ENCODE measurements at places on chromosomes 5 and 9.

- DNase-seq: no peak
- no peak overlapping the region for H3K27ac ChIP-seq
- H3K4me1 ChIP-seq: no peaks in the 10 kb centered on the region
- H3K4me3 ChIP-seq: no peak overlapping the region
- no peaks in the 10 kb centered on the region for H3K27me3 ChIP-seq
- H3K36me3 ChIP-seq: no peaks in the 10 kb centered on the region
These were observed 130.5 kb downstream of the CETN3 start for GRCh38 chr5:90279091-90279490.

DNA sequence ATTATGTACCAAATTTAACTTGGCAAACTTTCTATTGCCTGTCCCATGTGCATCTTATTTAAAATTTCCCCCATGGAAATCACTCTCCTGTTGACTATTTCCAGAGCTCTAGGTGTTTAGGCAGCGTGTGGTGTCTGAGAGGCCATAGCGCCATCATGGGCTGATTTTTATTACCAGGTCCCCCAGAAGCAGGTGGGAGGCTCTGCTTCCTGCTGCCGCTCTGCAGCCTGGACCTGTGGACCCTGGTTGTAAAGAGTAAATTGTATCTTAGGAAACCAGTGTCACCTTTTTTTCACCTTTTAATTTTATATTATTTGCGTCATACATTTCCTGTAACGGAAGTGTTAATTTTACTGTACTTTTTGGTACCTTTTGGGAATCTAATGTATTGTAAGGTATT, 6.4 kb downstream of the HNRNPAB start:
- no peak for DNase-seq
- H3K27me3 ChIP-seq: no peaks in the 10 kb centered on the region
- peaks cover 33% of the 10 kb centered on the region for H3K4me1 ChIP-seq
- no peak overlapping the region for H3K4me3 ChIP-seq
- no peak overlapping the region for H3K27ac ChIP-seq

DNA sequence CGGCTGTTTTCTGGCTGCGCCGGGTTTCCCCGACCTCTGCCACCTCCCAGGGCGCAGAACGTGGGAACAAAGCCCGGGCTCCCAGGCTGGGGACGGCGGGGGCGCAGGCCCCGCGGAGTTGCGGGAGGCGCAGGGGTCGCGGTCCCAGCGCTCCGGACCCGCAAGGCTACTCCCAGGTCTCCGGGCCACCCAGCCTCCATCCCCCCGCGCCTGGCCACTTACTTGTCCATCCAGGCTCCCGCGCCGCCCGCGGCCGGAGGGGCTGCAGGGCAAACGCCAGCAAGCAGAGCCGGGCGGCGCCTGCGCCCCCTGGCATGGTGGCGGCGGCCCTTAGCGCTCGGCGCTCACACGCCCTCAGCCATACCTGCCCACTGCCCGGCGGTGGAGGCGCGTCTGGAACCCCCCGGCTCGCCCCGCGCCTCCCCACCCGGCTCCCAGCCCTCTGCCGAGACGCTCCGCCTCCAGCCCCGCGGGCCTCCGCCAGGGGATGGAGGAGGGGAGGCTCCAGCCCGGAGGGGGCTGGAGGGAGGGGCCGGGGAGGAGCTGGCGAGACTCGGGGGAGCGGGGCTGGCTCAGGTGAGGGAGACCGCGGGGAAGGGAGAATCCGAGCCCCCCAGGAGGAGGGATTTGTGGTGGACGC, at the start of gene ADAM19:
Gene ADAM19, minus strand, starts transcription at position 395 of the 640 bp plus-strand sequence. Its CDS starts 79 bp downstream, at position 316.
- peak within 1 kb of the TSS; percentile 56 for H3K27ac ChIP-seq
- peaks cover 43% of the 10 kb centered on the region for H3K4me1 ChIP-seq
- no peak for DNase-seq
- H3K4me3 ChIP-seq: peak within 1 kb of the TSS; percentile 84

DNA sequence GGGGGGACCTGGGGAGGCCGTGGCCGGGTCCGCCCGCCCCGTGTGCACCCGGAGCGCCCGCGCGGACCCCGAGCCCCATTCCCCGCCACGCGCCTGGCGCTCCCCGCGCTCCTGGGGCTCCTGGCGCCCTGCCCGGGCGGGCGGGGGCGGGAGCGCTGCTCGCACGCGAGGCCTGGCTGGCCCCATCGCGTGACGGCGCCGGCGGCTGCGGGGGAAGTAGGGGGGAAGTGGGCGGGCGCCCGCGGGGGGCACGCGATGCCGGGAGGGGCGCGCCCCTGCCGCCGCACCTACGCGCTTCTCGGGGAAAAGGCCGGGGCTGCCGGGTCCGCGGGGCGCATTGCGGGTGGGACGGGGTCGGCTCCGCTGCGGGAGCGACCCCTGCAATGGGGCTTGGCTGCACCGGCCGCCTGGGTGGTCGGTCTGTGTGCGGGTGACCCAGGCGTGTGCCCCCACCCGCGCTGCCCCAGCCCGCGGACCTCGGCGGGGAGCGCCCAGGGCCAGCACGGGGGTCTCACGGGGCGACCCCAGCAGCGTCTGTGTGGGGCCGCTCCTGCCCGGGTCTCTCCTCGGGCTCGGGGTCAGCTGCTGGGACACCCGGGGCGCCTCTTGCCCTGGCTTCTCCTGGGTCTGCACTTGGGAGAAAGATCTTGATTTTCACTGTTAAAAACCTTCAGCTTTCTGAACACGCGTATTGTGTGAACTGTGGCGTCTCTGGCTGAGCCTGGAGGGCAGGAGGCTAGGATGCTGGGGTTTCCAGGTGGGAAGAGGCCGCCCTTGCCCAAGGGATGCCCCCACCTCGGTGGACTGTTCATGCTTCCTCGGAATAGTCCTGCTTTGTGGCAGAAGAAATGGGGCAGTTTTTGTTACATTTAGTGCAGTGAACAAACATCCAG, 52.4 kb downstream of the AHRR start:
- H3K36me3 ChIP-seq: no peaks in the 10 kb centered on the region
- DNase-seq: no peak
- H3K4me3 ChIP-seq: no peak overlapping the region
- H3K27ac ChIP-seq: no peak overlapping the region

GRCh38 chr9:83209188-83209731, 146.3 kb upstream of the RASEF start:
- H3K27ac ChIP-seq: no peak overlapping the region
- no peaks in the 10 kb centered on the region for H3K36me3 ChIP-seq
- no peaks in the 10 kb centered on the region for H3K27me3 ChIP-seq
- no peak for DNase-seq
- no peak overlapping the region for H3K4me3 ChIP-seq
- H3K4me1 ChIP-seq: no peaks in the 10 kb centered on the region

- no peak overlapping the region for H3K4me3 ChIP-seq
- H3K36me3 ChIP-seq: no peaks in the 10 kb centered on the region
These were observed 6.7 kb upstream of the HAVCR2 start for GRCh38 chr5:157115502-157115901.

- peaks cover 21% of the 10 kb centered on the region for H3K4me1 ChIP-seq
- no peak overlapping the region for H3K27ac ChIP-seq
- H3K4me3 ChIP-seq: no peak overlapping the region
- DNase-seq: no peak
- no peaks in the 10 kb centered on the region for H3K36me3 ChIP-seq
These were observed 79.7 kb downstream of the ARHGAP26 start for GRCh38 chr5:142849880-142850279.

DNA sequence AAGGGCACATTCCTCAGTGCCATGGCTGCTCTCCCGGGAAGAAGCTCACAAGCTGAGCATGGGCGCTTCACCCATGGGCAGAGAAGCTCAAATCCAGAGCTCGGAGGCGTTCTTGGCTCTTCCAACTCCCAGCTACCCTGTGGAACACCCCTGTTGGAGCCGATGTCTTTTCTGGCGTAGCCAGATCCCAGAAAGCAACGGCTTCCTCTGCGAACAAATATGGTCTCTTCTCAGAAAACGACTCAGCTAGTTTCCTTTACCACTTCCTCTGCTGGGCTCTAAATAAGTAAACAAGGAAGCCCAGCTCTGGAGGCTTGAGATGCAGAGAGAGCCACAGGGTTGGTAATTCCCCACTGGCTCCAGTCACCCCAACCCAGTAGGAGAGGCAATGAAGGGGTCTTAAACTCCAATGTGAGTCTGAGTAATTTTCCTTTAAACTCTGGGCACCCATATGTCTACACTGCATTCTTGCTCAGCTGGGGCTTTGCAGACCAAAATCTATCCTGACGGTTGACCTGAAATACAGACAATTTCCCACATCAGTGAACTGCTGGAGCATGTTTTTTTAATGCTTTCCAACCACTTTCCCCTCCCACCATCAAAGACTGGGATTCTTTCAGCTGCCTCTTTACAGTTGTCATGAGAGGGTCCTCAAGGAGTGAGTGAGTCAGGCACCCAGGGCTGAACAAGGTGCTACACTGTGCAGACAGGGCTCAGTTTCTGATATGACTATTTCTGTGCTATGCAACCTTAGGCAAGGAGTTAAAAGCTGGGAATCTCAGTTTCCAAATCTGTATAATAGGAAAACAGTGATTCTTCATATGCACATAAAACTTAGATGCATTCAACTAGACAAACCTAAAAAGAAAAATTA, at the start of gene LCP2:
Gene LCP2, minus strand, starts transcription at position 189 of the 874 bp plus-strand sequence. Its CDS starts 166 bp downstream, at position 23.
- H3K36me3 ChIP-seq: no peaks in the 10 kb centered on the region
- H3K27me3 ChIP-seq: no peaks in the 10 kb centered on the region
- no peaks in the 10 kb centered on the region for H3K4me1 ChIP-seq
- peak within 1 kb of the TSS; percentile 51 for H3K4me3 ChIP-seq
- DNase-seq: no peak

DNA sequence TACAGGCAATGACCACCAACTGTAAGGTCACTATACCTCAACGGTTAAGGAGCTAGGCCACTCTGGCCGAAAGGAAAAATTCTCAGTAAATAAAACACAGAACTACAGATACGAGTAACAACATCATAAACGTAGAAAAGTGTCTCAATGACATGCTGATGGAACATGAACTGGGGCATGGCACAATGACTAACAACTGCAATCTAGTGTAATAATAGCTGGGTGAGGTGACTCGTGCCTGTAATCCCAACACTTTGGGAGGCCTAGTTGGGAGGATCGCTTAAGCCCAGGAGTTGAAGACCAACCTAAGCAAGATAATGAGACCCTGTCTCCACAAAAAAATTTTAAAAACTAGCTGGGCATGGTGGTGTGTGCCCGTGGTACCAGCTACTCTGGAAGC, 9.8 kb upstream of the RAPGEF6 start:
- no peak overlapping the region for H3K27ac ChIP-seq
- no peak for DNase-seq
- H3K4me3 ChIP-seq: no peak overlapping the region
- no peaks in the 10 kb centered on the region for H3K27me3 ChIP-seq

DNA sequence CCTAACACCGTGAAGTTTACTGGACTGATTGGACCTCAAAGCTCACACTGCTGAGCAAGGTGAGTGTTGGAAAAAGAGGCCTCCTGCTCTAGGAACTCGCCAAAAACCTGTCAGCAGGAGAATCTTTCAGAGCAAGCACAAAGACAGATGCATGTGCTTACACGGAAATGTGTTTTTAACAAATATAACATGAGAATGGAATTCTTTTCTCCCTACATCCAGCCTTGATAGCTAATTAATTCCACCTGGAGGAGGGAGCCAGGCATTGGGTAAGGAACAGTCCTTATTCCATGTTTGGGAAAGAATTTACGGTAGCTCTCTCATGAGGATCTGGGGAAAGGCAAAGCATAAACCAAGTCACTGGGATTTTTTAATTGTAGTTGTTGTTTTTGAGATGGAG, 98.8 kb downstream of the KLF4 start:
- no peaks in the 10 kb centered on the region for H3K36me3 ChIP-seq
- peaks cover 34% of the 10 kb centered on the region for H3K4me1 ChIP-seq
- no peaks in the 10 kb centered on the region for H3K27me3 ChIP-seq
- no peak overlapping the region for H3K4me3 ChIP-seq

DNA sequence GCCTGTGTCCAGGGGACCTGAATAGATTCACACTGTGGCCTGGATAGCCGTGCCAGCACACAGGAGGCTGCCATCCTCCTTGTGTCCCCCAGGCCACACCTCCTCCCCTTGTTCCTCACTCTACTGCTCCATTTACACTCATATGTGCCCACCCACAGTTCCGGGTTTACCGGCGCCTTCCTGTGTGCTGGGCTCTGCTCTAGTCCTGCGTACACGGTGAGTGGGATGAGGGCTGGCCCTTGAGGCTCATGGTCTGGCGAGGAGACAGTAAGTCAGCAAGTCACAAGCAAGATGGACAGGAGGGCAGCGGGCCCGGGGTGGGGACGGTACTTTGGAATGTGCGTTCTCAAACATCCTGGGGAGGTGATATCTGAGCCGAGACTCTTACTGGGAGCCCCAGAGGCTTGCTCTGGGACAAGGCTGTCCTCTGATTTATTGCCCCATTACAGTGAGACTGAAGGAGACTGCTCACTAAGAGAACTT, 32.4 kb upstream of the NXNL2 start:
- DNase-seq: no peak
- no peaks in the 10 kb centered on the region for H3K4me1 ChIP-seq
- H3K36me3 ChIP-seq: no peaks in the 10 kb centered on the region
- H3K27me3 ChIP-seq: no peaks in the 10 kb centered on the region

- H3K36me3 ChIP-seq: peaks cover 79% of the 10 kb centered on the region
- H3K27me3 ChIP-seq: no peaks in the 10 kb centered on the region
- no peaks in the 10 kb centered on the region for H3K4me1 ChIP-seq
- H3K4me3 ChIP-seq: no peak overlapping the region
- H3K27ac ChIP-seq: no peak overlapping the region
These were observed 86.0 kb downstream of the UHRF2 start for GRCh38 chr9:6498982-6499381.

DNA sequence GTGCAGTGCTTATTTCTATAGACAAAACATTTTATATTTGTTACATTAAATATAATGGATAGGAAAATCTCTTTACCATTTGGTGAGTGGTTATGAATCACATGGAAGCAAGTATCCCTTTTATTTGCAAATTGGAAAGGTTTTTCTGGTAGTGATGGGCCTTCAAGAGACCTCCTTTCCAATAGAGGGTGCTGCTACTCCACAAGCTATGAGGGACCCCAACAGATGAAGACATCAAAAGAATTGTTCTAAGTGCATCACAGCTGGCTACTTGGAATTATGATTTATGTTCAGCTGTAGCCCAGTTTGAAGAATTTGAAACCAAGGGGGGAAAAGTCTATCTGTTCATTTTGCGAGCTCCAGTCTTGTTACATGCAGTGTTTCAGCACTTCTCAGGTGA, 493.7 kb upstream of the SGCD start:
- H3K27ac ChIP-seq: no peak overlapping the region
- H3K27me3 ChIP-seq: no peaks in the 10 kb centered on the region
- H3K4me3 ChIP-seq: no peak overlapping the region
- no peaks in the 10 kb centered on the region for H3K36me3 ChIP-seq
- H3K4me1 ChIP-seq: no peaks in the 10 kb centered on the region
- no peak for DNase-seq

DNA sequence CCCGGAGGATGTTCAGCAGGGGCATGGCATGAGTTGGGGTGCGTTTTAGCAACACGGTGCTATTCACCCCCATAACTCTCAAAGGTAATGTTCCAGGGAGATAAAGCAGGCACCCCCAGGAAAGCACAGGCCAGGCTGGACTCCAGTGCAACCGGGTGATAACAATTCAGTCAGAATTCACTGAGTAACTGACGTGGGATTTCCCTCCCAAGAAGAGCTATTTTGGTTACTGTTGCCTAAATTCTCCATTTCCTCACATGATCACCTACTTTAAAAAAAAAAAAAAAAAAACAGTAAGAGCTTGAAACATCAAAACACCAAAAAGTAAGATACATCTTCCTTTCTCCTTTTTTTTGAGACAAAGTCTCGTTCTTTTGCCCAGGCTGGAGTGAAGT, 137.6 kb upstream of the WWC1 start:
- H3K4me3 ChIP-seq: no peak overlapping the region
- H3K4me1 ChIP-seq: no peaks in the 10 kb centered on the region
- H3K36me3 ChIP-seq: no peaks in the 10 kb centered on the region
- H3K27ac ChIP-seq: no peak overlapping the region
- no peak for DNase-seq

- H3K4me3 ChIP-seq: no peak overlapping the region
- H3K27ac ChIP-seq: no peak overlapping the region
- no peaks in the 10 kb centered on the region for H3K36me3 ChIP-seq
- no peak for DNase-seq
- no peaks in the 10 kb centered on the region for H3K4me1 ChIP-seq
These were observed 19.8 kb upstream of the AIF1L start for GRCh38 chr9:131076347-131077195.
